ENCODE measurements at places on chromosomes 7 and 10. TPM values are rescaled to one million over a fixed set of nuclear protein-coding genes. Genes with fewer than 3 reads are reported as not detected.

DNA sequence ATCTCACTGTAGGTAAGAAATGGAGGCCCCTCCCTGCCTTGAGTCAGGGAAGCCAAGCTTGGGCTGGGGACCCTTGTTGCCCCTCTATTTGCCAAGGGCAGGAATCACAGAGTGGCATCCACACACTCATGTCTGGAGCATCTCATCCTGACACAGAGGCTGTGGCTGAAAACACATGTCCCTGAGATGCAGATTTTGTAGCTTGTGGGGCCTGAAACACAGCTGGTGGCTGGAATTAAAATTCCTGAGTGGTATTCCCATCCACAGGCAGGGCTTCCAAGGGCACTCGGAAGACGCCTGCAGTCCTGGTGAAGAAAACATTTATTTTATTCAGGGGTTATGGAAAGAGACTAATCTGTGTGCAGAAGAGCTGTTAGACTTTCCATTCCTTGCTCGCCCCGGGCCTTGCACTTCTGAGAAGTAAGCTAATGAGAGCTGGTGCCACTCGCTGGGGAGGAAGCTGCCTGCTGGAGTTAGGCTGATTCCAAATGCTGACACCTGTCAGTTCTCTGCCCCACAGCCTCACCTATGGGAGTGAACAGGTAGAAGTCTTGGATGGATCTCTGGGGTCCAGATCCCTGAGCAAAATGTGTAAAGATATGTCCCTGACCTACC, 36.0 kb downstream of the C10orf120 start:
- no peak for DNase-seq

DNA sequence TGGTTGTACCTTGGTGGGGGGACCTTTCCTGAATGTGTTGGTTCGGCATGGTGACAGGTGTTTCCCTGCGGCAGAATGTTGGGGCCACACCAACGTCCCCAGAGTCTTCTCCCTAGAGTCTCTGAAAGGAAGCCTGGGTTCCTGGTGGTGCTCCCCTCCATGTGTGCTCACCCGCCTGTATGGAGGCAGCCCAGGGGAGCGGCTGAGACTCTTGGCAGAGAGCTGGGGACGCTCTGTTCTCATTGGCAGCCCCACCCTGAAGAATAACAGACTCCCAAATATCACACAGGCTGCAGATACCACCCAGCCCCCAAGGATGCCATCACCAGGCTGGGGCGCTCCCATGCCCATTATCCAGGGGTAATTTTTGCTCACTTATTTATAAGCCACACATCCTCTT, 34.8 kb downstream of the CHST12 start:
- DNase-seq = no peak

- no peak for DNase-seq
Observed at GRCh38 chr7:150357270-150357669, 11.4 kb upstream of the REPIN1 start.

GRCh38 chr7:44618753-44619152, 12.3 kb downstream of the OGDH start:
- DNase-seq = no peak

DNA sequence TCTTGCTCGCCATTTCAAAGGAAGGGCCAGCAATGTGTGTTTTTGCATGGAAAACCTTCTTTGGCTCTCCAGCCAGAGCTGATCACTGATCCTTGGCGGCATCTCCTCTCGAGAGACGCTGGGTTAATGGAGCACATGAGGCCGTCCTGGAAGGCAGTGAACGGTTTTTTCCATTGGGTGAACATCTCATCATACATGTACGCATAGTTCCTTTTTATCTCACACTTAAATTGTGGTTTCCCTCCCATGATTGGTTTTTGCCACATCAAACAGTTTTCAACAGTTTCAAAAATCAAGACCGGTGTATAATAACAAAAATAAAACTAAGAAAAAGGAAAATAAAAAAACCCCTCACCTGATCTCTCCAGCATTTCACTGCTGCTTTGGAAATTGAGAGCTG, 276.4 kb downstream of the TCF7L2 start:
- no peak for DNase-seq

DNA sequence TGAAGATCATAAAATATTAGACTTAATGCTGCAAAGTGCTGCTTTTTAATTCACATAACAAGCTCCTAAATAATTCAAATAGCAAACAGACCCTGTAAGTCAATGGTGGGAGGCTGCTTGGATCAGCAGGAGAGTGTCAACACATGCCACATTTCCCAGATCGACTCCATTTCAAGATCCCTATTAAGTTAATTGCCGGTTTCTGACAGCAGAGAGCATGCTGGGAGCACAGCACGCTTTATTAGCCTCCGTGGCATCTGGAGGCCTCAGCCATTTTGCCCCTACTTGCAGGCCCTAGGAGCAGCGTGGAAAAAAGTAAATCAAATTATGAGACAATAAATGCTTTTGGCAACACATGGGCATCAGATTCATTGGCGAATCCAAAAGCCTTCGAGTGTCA, 201.0 kb downstream of the EMX2 start:
- DNase-seq = no peak

DNA sequence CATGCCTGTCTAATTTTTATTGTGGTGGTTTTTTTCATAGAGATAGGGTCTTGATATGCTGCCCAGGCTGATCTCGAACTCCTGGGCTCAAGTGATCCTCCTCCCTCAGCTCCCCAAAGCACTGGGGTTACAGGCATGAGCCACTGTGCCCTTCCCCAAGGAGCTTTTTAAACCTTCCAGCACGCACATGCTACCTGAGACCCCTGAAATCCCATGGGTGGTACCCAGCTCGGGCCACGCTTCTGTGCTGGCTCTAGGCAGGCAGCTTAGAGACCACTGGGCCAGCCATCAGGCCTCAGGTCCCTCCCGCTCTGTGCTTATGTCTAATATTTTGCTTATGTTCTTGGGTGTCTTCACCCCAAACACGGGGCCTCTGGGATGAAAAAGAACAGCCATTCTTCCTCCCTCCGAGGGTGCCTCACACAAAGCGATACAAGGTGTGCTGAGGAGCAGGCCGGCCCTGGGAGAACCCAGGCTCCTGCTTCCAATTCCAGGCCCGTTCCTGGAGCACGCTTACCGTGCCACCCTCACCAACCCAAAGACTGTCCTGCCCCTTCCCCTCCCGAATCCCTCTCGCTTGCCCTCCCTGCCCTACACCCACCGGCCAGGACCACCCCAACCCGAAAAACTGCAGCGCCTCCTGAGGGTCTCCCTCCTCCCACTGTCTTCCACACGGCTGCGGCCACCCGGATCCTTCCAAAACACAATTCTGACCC, 10.9 kb downstream of the SPOCK2 start:
- DNase-seq = no peak

Gene PTPN12
- 39.5 TPM for total RNA-seq

Gene TMEM213
- not detected for total RNA-seq

Gene PPP2R2D
- total RNA-seq = 23.6 TPM

Gene ZCCHC24
- total RNA-seq = 4.0 TPM

Measured in SK-MEL-5 (cell line).